Right ventricle myocardium superior (tissue), 1 donor: ENCODE measurements at places on chromosomes 6 and 20.

GRCh38 chr6:144415014-144415413, 129.9 kb downstream of the UTRN start:
- no peak for DNase-seq

GRCh38 chr6:116352515-116353471, 18.0 kb upstream of the DSE start:
- no peak for DNase-seq

- DNase-seq, result no peak
These were observed 134.3 kb downstream of the MAN1A1 start for GRCh38 chr6:119215309-119215708.

GRCh38 chr20:50269091-50270033, 78.7 kb downstream of the CEBPB start:
- DNase-seq, result peak; percentile 35

GRCh38 chr6:151807513-151808370, at the start of gene ESR1:
ESR1 (plus strand) TSS chr6:151807682; CDS start chr6:151807913, 231 bp downstream.
- DNase-seq, result peak; percentile 56

GRCh38 chr20:32444474-32445220, 86.5 kb downstream of the ASXL1 start:
- no peak for DNase-seq

DNA sequence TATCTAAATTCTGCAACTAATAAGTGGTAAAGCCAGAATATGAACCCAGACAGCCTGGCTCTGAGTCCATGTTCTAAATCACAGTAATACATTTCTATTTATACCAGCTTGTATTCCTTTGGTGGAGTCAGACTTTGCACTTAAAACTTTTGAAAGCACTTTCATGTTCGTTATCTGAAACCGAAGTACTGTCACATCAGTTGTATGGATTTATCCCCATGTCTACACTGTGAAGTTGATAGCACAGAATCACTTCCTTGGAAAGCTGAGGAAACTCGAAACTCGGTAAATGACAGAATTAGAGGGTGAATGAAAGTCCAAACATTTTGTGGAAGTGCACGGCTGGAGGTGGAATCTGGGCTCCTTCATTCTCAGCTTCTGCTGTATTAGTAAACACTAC, 28.3 kb upstream of the CTAGE9 start:
- DNase-seq, result no peak

DNA sequence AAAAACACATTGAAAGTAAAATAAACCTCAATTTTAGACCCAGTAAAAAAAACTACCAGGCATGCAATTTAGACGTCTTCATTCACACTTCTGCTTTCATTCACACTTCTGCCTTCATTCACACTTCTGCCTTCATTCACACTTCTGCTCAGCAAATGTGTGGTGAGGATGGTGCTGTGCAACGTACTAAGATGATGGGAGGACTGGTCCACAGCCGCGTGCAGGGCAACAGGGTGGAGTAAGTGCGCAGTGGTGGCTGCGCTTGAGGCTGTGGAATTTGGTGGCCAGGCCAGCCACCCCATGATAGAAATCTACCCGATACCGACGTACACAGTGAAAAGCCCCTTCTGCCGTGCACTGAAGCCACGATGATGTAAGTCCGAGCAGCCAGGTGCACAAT, 114.3 kb upstream of the CD93 start:
- DNase-seq, result no peak
